Head of caudate nucleus (tissue), 42 donors: ENCODE measurements at places on chromosomes 3 and 15.
A peak's percentile ranks its signal among the peaks of the same experiment; 100 is the strongest.

DNA sequence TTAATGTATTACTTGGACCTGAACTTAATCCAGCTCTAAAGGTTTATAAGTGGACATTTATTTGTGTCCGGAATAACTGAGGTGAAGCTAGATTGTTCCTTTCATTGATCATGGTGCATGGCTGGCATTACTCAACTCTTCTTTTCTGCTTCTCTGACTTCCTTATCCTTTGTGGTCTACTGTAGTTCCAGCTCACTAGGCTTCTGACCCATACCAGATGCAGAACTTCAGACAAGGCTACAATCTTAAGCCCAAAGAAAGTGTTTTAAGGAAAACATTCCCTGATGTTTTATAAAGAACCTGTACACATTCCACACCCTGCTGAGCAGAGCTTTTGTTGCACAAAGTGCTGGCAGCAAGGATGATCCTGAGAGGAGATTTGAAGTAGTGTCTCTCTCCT is 250.8 kb upstream of the TGFBR2 start:
- DNase-seq, result no peak

GRCh38 chr3:16768956-16769355 is 115.8 kb upstream of the PLCL2 start:
- DNase-seq, result no peak

DNA sequence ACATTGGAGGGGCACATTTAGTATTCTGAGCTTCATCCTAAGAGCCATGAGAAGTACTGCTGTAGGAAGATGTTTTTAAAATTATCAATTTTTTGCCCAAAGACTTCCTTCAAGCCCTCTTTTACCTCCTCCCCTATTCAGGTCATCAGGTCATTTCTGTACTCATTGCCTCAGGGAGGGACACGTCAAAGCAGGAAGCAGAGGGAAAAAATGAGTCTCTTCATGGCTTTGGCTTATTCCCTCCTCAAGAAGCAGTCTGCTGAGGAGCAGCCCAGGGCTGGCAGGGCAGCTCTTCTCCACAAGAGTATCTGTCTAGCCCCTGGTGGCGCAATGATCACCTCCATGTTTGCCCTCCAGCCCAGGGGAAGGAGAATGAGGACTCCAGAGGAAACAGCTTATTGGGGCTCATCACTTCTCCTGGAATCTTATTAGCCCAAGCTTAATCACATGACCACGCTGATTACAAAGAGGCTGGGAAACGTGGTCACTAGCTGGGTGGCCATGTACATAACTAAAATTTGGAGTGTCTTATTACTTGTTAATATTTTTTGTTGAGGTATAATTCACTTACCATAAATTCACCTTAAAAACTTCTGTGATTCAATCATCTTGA is 44.2 kb upstream of the GATA2 start:
- DNase-seq, result no peak

- DNase-seq, result peak; percentile 34
Measured at GRCh38 chr15:25060472-25060803, 105.7 kb downstream of the SNRPN start.

DNA sequence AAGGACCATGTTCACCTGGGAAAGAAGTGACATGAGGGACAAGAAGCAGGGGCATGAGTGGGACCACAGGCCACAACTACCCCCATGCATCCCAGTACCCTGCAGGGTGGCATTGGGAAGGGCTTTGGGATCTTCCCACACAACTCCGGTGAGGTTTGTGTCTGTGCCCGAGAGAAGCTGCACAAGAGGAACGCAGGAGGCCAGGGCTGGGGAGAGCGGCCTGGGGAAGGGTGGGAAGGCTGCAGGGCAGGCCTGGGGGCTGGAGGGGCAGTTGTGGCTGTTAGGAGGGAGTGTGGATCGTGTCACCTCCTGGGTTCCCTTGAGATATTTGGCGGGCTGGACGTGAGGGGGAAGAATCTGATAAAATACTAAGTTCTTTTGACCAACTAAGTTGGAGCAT is 25.3 kb upstream of the MFSD1 start:
- no peak for DNase-seq

DNA sequence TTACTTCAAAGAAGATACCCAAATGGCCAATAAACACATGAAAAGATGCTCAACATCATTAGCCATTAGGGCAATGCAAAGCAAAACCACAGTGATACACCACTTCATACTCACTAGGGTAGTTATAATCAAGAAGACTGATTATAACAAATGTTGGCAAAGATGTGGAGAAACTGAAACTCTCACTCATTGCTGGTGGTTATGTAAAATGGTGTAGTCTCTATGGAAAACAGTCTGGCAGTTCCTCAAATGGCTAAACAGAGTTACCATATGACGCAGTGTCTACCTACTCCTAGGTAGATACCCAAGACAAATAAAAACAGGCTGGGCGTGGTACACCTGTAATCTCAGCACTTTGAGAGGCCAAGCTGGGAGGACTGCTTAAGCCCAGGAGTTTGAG is 3.5 kb upstream of the ZFAND6 start:
- no peak for DNase-seq
